Iris pigment epithelial cell (primary cell): ENCODE measurements at places on chromosomes 7 and 10.
A peak's percentile ranks its signal among the peaks of the same experiment; 100 is the strongest.

- DNase-seq = no peak
Measured at GRCh38 chr10:126909147-126909546, 3.9 kb downstream of the DOCK1 start.

DNA sequence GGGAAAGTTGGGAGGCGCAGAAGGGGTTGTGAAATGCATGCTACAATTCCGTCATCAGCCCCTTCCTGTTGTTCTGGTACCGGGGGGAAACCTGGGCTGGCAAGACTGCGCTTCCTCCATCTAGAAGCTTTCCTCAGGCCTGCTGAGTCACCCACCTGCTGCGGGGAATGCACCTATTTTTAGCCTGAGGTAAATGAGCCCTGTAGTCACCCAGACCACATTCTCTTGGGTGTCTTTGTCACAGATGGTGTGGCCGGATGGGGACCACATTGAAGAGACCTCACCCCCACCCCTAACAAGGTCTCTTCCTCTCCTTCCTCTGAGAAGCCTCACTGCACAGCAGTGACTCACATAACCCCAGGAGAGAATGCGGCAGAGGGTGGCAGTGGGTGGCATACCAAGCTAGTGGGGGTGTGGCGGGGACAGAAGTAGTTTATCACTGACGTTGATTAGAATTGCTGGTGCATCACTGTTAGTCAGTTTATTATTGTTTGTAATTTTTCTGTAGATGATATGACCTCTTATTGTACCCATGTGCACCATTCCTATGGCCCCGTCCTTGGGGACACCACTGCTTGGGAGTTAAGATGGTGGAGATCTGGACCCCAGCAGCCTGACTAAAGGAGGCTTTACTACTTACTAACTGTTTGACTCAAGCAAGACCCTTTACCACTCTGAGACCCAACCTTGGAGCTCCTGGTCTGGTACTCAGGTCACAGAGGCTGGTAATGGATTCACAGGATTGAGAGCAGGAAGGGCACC is 83.0 kb upstream of the DUSP5 start:
- peak; percentile 92 for DNase-seq

DNA sequence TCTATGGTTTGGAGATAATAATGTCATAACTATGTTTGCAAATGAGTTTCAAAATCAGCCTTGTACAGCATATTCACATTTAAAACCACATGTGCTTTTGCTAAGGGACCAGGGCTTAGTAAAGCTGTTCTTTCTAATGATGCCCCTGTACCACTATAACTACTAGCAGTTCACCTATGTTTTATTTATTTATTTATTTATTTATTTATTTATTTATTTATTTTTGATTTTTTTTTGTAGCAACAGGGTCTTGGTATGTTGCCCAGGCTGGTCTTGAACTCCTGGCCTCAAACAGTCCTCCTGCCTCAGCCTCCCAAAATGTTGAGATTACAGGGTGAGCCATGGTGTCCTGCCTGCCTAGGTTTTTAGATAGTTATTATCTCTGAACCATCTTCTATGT is 96.9 kb downstream of the CFAP58 start:
- DNase-seq = no peak

DNA sequence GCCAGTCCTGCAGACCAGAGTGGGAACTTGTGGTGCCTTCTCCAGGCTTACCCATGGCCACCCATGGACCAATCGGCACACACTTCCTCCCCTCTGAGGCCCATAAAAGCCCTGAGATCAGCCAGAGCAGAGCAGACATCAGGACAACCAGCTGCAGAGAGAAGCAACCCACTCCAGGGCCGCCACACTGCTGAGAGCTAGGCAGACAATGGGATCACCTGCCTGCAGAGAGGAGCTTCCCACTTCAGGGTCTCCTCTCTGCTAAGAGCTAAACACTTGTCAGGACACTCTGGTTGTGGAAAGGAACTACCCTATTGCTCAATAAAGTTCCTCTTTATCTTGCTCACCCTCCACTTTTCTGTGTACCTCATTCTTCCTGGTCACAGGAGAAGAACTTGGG is 34.0 kb downstream of the C7orf25 start:
- no peak for DNase-seq

DNA sequence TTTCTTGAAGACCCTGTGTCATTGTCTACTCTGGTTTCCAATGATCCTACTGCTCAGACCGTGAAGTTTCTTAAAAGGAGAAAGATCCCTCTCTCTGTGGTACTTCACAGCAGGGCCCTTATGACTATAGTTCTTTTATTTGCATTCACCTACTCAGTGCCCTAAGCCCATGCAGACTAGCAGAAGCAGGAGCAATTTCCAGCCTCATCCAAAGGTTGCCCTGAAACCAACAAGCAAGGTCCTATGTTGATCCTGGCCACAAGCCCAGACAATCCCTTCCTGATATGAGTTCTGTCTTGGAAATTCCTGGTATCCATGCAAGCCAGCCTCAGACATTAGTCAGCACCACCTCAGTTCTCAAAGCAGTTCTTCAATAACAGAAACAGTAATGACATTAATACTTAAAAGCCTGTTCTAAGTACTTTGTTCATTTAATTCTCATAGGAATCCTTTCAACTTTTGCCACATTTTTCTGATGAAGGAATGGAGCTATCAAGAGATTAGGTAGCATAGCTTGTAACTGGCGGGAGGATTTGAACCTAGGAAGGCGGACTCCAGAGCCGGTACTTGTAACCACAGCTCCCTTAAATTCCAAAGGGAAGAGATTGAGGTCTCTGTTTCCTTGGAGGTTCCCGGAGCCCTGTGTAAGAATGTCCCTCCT is 58.1 kb upstream of the ST8SIA6 start:
- peak; percentile 95 for DNase-seq

DNA sequence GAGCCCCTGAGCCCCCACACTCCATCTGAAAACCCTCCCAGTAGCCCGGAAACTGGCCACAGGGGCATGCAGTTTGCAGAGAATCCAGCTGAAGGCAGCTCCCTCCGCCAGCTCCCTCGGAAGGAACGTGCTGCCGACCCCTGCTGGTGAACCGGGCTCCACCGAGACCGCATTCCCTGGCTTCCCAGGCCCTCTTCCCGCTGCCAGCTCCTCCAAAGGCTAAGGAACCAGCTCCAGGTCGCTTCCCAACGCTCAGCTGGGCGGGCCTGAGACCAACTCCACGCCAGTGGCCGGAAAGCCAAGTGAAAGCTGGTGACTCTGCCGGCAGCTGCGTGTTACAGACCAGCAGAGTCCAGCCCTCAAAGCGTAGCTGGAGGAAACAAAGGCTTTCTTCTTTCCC is 35.8 kb downstream of the GPER1 start:
- DNase-seq = peak; percentile 67

- peak; percentile 79 for DNase-seq
Measured at GRCh38 chr7:30412782-30413504, 65.6 kb downstream of the NOD1 start.

- DNase-seq = no peak
Measured at GRCh38 chr10:86252556-86252955, 114.0 kb downstream of the GRID1 start.

DNA sequence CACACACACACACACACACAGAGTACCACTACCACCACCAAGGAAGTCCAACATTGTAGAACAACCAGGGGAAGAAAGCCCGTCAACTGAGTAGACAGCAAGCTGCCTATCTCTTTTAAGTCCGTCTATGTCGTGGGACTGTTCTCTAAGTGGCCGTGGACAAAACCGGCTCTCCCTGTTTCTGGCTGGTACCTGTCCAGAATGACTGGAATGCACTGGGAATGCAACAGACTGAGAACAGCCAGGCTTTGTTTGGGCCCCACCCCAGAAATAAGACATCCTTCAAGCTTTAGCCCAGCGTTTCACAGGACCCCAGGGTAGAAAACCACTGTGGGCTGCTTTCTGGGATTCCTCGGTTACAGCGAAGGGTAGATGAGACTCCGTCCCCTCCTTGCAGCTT is 203.6 kb downstream of the TCERG1L start:
- no peak for DNase-seq

GRCh38 chr10:43793704-43794103 is 145.0 kb upstream of the ZNF32 start:
- DNase-seq = peak; percentile 79

- peak; percentile 68 for DNase-seq
Measured at GRCh38 chr7:23277359-23277989, 21.7 kb upstream of the MALSU1 start.

- no peak for DNase-seq
Measured at GRCh38 chr10:84990713-84991112, 662.3 kb downstream of the CCSER2 start.

DNA sequence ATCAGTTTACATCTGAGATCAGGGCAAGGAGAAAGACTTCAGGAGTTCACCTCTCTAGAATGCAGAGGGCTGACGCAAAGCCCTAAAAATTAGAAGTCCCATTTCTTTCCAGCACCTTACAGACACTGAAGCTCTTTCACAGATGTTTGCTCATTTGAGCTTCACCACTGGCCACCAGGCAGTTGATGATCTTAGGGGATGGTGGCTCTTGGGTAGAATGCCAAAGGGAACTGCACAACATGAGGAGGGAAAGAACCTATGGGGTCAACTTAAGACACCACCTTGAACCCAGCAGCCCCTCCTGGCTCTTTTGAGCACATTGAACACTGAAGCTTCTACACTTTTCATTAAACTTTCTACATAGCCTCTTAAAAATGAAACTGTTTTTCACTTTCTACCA is 390.3 kb upstream of the CELF2 start:
- DNase-seq = no peak

DNA sequence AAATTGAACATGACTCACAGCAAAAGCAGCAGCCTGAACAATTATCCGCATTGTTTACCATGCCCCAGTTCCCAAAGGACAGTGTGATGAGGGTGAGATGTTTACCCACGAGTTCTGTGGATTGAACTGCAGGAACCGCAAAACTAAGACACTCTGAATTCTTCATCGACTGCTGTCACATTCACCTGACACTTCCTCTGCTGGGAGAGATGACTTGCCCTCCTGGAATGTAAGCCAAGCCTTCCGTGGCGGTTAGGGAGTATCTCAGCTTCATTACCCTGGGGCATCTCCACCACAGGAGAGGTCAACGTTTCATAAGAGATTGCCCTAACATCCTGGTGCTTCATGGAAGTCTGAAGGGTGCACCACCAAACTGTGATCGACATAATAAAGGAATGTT is 374.6 kb upstream of the ADARB2 start:
- peak; percentile 23 for DNase-seq

GRCh38 chr10:72935361-72935760 is 19.2 kb downstream of the PLA2G12B start:
- DNase-seq = no peak

DNA sequence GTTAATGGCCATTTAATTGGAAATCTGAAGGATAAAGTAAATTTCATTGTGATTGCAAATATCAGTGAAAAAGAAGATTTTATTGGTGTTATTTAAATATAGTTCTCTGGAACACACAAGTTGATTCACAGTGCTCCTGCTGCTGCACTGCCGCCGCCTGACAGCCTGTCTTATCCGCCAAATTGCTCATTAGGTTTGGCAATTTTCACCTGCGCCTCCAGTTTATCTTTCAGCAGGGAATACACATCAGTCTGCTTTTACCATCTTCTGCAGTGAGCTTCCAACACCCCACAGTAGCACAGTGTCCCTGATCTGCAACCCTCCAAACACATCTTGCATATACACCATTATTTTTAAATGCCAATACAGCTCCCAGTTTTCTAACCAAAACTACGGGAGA is 308.3 kb downstream of the PARD3 start:
- DNase-seq = no peak

DNA sequence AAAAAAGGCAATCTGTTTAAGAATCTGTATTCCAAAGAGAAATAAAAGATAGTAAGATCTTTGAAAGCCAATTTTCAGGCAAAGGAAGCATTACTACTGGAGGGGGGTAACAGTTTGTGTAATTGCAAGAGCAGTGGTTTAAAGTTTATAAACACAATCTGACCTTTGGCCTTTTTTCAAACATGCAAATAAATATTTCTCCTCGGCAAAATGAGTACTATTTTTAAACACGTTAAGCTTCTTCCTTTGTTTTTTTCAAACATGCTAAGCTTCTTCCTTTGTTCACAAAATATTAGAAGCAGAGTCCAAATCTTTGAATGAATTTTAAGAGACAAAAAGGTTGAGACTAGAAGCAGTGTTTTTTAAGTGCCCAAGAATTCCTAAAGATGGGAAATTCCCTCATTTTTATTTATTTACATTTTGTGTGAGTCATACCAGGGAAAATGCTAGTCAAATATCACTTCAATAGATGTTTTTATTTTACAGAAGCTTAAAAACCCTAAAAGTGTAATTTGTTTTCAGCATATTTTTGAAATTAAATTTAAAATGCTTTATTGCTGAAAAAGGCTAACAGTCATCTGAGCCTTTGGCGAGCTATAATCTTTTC is 229.3 kb downstream of the GPR37 start:
- DNase-seq = peak; percentile 35

GRCh38 chr10:32207544-32207943 is 139.4 kb downstream of the EPC1 start:
- DNase-seq = peak; percentile 46

- no peak for DNase-seq
Measured at GRCh38 chr7:1689311-1689710, 19.2 kb downstream of the ELFN1 start.

DNA sequence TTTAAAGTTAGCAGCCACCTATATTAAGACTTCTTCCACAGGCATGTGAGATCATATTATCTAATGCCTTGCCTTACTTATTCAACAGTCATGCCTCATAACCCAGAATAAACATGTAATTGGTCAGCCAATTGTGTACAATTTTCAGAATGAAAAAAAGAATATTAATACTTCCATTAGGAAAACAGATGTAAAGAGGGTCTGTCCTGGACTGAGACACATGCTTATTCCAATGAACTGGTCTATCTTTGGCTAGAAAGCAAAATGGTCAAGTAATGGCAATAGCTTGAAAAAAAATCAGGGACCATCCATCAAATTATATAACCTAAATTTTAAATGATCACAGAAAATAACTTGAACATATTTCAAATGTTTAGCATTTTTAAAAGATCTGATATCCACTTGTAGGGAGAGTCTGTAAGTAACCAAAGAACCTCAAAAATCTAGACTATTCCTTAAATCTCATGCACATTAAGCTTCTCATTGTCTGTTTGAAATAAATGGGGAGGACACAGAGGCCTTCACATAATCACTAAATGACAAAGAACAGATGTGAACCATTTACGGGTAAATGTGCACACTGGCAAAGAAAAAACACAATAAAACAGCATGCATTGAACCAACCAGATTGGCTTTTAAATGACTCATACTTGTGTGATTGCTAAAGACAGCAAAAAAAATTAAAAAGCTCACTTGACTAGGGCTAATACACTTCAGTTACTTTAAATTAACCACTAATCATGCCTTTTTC is 568.8 kb upstream of the PCDH15 start:
- peak; percentile 11 for DNase-seq

- no peak for DNase-seq
Measured at GRCh38 chr7:20896996-20897395, 110.3 kb upstream of the SP8 start.

DNA sequence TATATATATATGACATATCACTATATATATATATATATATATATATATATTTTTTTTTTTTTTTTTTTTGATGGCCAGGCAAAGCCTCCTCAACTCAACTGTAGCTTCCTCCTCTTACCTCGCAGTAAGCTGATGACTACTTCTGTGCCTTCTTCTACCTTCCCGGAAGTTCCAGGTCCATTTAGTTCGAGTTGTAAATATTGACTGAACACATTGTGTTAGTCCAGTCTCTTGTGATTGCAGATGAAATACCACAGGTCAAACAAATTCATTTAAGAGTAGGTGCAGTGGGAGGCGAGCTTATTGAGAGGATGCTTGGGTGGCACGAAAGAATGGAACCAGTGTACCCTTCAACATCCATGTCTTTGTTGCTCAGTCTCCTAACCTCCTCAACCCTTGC is 144.6 kb downstream of the ST7 start:
- DNase-seq = no peak

GRCh38 chr10:14605231-14605925 is 169.3 kb downstream of the FAM107B start:
- DNase-seq = peak; percentile 73
